ENCODE measurements at places on chromosomes 4 and X.
A peak's percentile ranks its signal among the peaks of the same experiment; 100 is the strongest.

GRCh38 chr4:121706595-121707021 lies 9.8 kb upstream of the ANXA5 start:
- DNase-seq = peak; percentile 76

DNA sequence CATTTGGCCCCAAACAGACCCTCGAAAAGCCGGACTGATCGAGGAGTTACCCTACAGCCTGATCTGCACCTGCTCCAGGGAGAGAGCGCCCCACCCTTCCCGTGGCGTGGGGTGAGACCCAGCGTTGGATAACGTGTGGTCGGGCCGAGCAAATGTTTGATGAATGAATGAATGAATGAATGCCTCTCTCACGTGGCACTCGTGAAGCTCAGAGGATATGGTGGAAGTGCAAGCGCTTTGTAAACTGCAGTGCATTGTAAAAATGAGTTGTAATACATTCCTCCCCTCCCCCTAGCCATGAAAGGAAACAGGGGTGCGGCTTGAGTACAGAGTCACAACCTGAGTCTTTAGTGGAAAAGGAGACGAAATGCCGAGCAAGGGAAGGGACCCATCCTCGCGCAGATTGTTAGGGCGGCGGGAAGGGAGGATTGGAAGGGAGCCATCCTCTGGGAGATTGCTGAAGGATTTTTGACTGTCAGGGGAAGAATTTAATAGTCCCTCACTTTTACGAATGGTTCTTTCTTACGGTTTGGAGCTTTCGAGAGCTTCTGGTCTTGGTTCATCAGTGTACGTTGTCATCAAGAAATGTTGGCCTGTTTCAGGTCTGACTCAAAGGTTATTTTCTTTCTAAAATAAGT lies 772 bp upstream of the FBXW7 start:
- peak; percentile 73 for DNase-seq

DNA sequence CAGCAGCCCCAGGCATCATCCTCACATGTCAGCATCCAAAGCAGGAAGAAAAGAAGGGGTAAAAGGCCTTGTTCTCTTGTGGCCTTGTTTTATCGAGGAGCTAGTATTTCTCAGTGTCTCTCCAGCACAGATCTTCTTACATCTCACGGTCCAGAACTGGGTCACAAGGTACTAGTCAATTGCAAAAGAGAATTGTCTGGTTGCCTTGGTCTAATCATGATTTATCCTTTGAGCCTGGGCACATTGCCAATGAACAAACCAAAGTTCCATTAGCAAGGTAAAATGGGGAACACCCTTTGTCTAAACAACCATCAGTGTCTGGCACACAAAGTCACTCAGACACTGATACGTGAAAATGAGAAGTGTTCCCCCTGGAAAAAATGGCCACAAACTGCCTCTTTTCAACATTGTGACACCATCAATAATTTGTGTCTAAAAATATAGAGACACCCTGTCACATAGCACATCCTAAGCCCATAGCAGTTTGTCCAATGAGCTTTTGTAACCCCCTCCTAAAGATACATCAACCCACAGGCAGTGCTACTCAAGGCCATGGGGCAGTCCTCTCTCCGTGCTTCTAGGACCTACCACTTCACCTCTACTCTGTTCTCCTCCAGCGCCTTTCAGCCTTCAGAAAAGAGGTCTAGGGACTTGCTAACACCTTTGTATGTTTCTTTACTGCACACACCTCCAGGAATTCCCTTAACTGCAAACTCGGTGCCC lies 534.4 kb downstream of the MID1IP1 start:
- no peak for DNase-seq

- DNase-seq = no peak
These were observed 260.7 kb upstream of the GIMD1 start for GRCh38 chr4:106629268-106629625.

DNA sequence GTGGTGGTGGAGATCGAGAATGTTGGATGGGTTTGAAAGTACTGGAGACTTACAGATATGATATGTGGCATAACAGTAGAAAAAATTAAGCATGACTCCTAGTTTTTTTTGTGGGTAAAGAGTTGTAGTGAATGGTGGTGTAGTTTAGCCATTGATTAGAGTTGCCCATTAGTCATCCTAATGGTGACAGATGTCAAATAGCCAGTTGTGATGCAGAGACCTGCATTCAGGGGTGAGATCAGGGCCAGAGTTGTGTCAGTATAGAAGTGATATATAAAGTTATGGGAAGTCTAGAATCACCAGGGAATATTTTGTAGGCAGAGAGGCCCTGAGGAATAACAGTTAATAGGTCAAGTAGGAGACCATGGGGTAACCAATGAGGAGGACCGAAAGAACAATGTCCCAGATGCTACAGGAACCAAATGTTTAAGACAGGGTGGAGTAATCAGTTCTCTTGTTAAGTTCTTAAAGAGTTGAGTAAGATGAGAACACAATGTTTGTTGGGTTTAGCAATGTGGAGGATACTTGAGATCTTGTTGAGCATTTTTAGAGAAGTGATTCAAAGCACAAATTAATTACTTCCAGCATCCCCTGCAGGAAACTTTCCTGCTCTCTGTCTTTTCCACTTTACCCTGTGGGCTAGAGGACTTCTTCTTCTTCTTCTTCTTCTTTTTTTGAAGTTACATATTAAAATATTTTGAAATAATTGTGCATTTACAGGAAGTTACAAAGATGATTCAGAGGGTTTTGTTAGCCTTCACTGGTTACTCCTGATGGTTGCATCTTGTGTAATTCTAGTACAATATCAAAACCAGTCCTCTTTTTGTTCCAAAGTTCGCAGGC lies 13.3 kb downstream of the SGMS2 start:
- peak; percentile 15 for DNase-seq

DNA sequence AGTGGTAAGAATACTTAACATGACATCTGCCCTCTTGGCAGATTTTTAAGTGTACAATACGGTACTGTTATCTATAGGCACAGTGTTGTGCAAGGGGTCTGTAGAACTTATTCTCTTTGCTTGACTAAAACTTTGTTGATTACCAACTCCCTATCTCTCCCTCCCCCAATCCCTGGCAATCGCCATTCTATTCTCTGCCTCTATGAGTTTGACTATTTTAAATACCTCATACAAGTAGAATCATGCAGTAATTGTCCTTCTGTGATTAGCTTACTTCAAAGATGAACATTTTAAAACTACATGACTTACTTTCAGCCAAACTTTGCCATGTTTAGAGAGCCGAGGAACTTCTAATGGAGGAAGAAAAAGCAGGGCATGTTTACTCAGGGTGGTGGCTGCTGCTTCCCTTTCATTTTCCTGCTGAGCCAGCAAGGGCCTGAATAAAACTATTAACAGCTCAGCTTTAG lies 62.4 kb downstream of the APOO start:
- DNase-seq = peak; percentile 20

GRCh38 chrX:93120805-93121204 lies 552.6 kb downstream of the NAP1L3 start:
- DNase-seq = no peak

DNA sequence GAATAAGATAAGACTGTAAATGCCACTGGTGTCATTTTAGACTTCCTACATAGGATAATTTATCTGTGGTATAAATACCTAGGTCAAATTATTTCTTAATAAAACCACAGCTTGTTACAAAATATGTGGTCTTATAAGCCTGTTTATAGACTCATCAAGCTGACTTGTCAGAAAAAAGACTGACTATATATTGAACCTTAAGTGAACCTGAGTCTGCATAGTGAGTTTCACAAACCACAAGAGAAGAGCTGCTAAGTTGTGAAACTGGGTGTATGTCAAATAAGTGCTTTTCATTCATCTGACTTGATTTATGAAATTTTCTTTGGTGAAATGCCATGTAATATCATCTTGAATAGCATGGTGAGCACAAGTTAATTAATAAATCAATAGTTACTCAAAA lies 48.4 kb upstream of the TMPRSS11A start:
- no peak for DNase-seq

- DNase-seq = no peak
These were observed 20.2 kb downstream of the CLNK start for GRCh38 chr4:10664408-10664807.

GRCh38 chr4:170465429-170465828 lies 375.7 kb upstream of the AADAT start:
- DNase-seq = no peak
